ENCODE measurements at places on chromosomes 12 and 14.

- no peak for DNase-seq
Observed at GRCh38 chr14:74506411-74506851, 12.9 kb downstream of the ISCA2 start.

DNA sequence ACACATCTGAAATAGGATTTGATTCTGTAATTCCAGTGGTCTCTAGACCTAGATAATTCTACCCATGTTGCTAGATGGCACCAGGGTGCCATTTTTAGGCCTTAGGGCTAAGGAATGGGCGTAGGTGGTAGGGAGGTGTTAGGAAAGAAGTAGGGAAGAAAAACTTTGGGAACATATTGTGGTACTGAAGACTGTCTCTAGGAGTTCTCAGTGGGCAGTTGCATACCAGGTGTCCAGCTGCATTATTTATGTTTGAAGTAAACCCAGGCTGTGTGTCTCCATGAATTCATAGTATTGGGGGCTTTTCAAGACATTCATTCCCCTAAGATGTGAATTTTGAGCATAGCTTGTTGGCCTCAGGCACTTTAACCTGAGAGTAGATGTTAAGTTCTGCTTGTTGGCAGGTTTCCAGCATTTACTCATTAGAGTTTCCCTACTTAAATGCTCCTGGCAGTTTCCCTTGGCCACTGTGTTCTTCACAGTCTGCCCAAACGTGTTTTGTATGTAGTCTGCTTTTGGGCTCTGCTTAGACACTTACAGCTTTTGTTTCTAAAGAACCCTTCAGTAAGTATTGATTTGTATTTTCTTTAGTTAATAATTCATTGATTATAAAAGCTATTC is 31.5 kb upstream of the CCT2 start:
- no peak for DNase-seq

- no peak for DNase-seq
Observed at GRCh38 chr12:126425264-126425663, 1360.0 kb downstream of the AACS start.

GRCh38 chr12:70733385-70733784 is 96.2 kb upstream of the PTPRB start:
- DNase-seq: no peak

GRCh38 chr12:18206198-18206597 is 55.1 kb upstream of the PIK3C2G start:
- DNase-seq: no peak

DNA sequence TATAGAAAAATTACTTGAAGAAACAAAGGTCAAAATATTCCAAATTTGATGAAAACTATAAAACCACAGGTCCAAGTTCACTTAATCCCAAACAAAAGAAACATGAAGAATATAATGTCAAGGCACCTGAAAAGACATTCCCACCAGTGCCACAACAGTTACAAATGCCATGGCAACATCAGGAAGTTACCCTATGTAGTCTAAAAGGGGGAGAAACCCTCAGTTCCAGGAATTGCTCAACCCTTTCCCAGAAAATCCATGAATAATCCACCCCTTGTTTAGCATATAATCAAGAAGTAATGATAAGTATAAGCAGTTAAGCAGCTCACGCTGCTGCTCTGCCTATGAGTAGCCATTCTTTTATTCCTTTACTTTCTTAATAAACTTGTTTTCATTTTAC is 3.8 kb upstream of the ACTR10 start:
- no peak for DNase-seq

- DNase-seq: no peak
Observed at GRCh38 chr12:16421806-16422205, 74.4 kb downstream of the MGST1 start.

GRCh38 chr12:10121278-10121677 is 8.7 kb downstream of the CLEC7A start:
- no peak for DNase-seq

DNA sequence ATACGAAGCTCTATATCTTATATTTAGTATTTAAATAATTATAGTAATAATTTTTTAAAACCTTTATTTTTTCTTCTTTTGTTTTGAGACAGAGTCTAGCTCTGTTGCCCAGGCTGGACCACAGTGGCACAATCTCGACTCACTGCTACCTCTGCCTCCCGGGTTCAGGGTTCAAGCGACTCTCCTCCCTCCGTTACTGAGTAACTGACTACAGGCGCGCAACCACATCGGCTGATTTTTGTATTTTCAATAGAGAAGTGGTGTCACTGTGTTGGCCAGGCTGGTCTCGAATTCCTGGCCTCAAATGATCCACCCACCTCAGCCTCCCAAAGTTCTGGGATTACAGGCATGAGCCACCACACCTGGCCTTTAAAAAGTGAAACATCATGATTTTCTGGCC is 13.0 kb upstream of the WNK1 start:
- DNase-seq: no peak
